AG20443 (cell line): ENCODE measurements at places on chromosomes 2 and 18.

DNA sequence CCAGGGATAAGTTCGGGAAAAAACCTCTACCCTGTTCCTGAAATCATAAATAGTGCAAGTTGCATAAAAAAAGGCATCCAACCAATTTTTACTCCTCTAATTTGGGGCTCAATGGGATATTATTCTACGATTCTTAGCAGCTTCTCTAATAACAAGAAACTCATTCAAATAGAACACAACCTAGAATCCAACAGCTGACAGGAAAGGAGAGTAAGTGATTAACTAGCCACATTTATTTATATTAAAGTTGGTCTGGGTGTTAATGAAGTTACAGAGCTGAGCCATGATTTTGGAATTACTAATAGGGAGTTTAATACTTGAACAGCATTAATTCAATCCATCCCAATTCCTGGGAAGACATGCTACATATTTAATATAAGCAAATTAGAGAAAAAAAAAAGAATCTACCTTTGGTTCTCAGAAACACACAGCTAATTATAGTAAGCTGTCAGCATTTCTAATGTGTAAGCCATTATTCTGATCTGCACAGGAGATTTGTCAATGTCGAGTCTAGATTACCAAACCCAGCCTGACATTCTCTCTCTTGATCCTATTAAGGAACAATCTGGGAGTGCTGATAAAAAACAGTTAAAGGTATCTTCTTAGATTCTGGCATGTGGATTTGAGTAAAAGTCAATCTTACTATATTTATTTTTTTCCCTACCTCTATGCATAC lies 267.7 kb downstream of the NBAS start:
- no peak for DNase-seq

GRCh38 chr2:121189011-121189410 lies 96.0 kb downstream of the TFCP2L1 start:
- peak; percentile 10 for DNase-seq

DNA sequence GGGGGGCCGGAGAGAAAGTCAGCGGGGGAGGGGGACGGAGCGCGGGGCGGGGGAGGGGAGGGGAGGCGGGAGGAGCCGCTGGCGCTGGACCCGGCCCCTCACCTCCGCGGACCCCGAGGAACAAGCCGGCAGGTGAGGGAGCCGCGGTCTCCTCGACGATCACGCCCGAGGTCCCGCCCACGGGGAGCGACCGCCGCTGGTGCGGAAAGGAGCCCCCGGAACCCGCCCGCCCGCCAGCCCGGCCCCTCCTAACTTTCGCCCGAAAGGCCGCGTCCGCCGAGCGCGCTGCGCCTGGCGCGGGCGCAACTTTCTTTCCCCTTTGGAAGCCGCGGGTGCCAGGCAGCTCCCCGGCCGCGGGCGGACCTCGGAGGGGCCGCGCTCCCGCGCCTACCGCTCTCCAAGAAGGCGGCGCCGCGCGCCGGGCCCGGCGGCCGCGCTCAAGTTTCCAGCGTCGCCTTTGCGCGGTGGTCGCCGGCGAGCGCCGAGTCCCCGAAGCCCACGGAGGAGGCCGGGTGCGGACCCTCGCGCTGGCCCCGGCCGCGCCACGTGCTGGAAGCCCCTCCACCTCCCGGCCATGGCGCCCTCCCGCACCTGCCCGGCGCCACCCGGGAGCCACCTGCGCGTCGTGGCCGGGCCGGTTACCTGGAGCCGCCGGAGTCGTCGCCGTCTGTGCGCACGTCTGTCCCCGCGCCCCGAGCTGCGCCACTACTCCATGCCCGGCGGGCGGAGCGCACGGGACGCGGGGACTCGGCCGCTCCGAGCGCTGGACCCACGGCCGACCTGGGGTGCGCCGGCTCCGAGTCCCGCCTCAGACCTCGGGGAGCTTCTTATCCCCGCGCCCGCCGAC lies at the start of gene ALKAL2:
TSS of gene ALKAL2 (minus strand) at position 181 of the 847 bp plus-strand sequence. CDS start 256 bp downstream, outside the sequence.
- peak; percentile 33 for DNase-seq

GRCh38 chr2:25497229-25497917 lies 155.6 kb upstream of the DNMT3A start:
- DNase-seq: no peak

- no peak for DNase-seq
Measured at GRCh38 chr2:105402809-105403208, 4.0 kb upstream of the FHL2 start.

GRCh38 chr2:8583400-8584173 lies 98.3 kb upstream of the ID2 start:
- DNase-seq: no peak

DNA sequence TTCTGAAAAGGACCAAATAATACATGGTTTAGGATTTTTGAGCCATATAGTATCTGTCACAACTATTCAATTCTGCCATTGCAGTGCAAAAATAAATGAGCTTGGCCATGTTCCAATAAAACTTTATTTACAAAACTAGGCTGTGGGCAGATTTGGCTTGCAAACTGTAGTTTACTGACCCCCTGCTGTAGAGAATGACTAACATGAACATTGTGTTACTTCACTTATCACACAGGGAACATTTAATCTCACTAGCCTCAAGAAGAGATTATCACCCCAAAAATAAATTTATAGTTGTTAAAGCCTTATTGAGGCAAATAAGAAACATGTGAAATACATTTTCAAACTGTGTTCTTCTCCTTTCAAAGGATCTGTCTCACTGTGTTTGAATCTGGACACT lies 766.2 kb downstream of the MBD2 start:
- no peak for DNase-seq

DNA sequence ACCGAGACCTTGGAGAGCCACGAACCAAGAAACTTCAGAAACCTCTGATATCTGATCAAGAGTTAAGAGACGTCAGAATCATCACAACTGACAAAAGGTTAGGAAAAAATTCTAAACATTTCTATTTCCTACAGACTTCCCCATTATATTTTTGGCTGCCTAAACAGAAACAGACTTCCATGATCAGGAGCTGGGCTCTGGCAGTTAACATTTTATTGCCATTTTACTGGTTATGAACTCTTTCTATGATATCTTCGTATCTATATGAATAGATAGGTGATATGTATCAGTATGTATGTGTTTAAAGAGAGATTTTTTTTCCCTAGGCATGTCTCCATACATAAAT lies 31.1 kb upstream of the PPP1R1C start:
- no peak for DNase-seq

DNA sequence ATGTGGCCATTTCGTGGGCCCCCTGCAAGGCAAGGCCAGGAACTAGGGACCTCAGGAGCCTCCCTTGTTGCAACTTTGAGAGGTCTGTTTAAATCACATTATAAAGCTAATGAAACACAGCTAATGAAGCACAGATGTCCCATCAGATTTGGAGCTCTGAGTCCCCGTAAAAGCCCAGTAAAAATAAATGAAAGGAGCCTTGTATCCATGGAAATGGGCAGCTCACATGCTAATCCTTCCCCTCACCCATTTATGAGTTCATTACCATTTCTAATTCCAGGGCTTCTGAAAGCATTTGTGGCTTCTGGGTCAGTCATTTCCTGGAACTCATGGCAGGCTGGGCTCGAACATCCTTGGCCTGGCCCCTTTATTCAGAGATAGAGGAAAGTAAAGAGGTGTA lies 274.8 kb downstream of the SS18 start:
- peak; percentile 43 for DNase-seq

GRCh38 chr2:7018282-7018701 lies 101.1 kb downstream of the RNF144A start:
- DNase-seq: no peak

GRCh38 chr2:186940463-186940862 lies 91.5 kb upstream of the ZSWIM2 start:
- DNase-seq: no peak

GRCh38 chr18:50816419-50817166 lies 3.2 kb downstream of the MRO start:
- DNase-seq: no peak

GRCh38 chr18:25171334-25171733 lies 180.6 kb downstream of the ZNF521 start:
- no peak for DNase-seq

DNA sequence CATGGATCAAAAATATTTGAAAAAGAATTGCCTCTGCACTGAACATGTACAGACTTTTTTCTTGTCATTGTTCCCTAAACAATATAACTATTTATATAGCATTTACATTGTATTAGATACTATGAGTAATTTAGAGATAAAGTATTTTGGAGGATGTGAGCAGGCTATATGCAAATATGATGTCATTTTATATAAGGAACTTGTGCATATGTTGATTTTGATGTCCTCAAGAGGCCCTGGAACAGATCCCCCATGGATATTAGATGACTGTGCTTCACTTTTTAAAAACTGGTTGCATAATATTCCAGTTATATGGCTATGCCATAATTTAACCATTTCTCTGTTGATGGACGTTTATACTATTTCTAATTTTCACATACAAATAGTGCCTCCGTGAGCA lies 16.5 kb downstream of the LCLAT1 start:
- DNase-seq: no peak

DNA sequence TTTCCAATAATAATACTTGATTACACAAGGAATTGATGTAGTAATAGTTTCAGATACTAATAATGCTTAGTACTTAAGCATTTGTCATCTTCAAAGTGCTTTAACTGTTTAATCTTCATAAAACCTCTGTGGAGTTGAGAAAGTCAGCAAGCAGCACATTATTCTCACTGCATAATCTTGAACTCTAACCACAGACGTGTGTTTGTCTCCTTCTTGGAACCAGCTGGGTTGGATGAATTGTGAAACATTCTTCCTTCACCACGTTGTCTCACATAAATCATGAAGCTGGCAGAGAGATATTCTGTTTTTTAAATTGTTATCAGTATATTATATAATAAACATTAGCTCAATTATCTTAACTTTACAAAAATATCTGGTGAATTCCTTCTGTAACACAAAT lies 55.1 kb upstream of the LDAH start:
- DNase-seq: no peak

- DNase-seq: no peak
Measured at GRCh38 chr2:40169856-40170255, 282.0 kb downstream of the SLC8A1 start.

DNA sequence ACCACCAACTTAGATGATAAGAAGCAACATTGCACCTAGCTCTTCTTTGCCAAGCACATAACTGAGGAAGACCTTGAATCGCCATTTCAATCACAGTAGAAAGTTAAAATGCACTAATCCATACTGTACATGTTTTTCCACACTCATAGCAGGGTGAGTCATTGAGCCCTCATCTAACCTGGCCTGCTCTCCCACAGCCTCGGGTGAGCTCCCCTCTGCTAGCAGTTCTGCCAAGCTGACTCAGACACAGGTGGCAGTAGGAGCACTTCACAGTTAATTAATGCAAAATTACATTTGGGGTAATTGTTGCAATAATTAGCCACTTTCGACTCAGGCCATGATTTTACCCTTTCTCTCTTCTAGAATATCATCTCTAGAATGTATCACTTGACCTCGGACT lies 1632.8 kb upstream of the CELF4 start:
- no peak for DNase-seq

GRCh38 chr18:11842562-11842961 lies 8.7 kb upstream of the CHMP1B start:
- no peak for DNase-seq

DNA sequence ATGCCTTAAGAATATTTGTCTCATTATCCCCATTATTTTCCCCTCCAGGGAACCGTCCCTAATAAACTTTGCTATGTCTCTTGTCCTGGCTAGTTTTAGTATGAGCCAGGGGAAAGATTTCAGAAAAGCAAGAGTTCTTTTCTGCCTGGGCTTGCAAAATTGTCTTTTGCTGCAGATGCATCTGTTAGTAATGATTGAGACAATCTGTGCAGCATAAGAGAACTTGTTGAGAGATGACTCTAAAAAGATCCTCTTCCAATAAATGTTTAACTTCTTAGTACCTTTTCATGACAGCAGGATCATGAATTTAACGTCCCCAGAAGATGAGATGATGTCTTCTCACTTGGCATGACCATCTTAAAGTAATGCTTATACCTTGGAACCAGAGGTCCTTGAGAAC lies 172.5 kb upstream of the CREB1 start:
- DNase-seq: no peak

DNA sequence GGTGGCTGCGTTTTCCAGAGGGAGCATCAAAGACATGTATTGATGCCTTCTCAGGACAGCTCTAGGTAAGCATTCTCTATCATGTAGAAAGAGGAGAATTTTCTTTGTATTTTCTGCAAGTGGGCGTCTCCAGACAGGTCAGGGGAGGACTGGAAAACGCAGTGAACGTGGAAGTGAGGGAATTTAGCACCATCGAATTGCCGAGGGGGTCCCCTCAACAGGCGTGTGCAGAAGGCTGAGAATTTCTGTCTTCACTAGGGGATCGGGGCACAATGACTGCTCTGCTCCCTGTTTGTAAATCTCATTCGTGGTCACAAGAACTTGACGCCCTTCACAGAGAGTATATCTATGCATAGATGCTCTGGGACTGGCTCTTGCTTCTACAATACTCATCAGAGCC lies 5.0 kb upstream of the NTSR2 start:
- DNase-seq: no peak

DNA sequence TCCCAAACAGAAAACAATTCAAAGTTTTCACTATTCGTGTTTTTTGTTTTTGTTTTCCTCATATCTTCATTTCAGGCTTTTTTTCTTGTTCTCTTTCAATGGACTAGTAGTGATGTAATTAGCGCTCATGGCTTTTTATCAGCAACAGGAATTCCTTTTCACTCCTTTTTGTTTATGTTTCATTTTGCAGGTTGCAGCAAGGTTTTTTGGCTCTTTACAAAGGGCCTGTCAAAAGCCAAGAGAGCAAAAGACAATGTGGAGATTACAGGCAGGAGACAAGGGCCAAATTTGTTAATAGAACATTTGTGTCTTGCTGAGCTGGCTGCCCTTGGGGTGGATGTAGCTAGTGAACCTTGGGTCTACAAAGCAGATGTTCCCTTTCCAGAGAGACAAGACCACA lies 467.4 kb upstream of the CDH20 start:
- DNase-seq: no peak

- peak; percentile 18 for DNase-seq
Measured at GRCh38 chr2:22355816-22356433, 1029.1 kb upstream of the KLHL29 start.

DNA sequence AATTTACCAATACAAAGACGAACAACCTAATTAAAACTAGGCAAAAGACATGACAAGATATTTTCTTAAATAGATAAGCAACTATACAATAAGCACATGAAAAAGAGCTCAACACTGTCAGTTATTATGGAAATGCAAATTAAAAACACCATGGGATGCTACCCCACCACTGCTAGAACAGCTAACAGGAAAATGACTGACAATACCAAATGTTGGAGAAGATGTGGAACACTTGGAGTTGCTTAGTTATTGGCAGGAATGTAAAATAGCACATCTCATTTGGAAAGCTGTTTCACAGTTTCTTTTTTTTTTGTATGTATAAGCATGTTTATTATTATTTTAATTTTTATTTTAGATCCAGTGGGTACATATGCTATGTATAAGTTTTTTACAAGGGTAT lies 84.4 kb downstream of the CYRIA start:
- DNase-seq: no peak

DNA sequence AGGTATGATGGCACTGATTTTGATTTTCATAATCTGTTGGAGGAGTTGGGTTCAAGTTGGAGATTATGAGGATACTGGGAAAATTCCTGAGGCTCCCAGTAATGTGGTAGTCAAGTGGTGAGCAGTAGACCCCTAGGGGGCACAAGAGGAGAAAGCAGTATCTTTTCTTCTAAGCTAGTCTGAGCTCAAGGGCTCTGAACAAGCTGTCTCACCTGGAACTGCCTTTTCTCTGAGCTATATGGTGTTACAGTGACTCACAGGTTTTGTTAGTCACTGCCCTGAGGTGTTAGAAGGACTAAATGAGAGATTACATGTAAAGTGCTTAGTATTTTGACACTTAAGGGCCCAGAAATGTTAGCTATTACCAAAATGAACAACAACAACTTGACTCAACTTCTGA lies 42.2 kb downstream of the CD302 start:
- peak; percentile 19 for DNase-seq
